Dorsolateral prefrontal cortex (tissue), 122 donors: ENCODE measurements at places on chromosomes 2 and 18. TPM values are rescaled to one million over a fixed set of nuclear protein-coding genes. Genes with fewer than 3 reads are reported as not detected.

Gene SERPINB2
- not detected for total RNA-seq

DNA sequence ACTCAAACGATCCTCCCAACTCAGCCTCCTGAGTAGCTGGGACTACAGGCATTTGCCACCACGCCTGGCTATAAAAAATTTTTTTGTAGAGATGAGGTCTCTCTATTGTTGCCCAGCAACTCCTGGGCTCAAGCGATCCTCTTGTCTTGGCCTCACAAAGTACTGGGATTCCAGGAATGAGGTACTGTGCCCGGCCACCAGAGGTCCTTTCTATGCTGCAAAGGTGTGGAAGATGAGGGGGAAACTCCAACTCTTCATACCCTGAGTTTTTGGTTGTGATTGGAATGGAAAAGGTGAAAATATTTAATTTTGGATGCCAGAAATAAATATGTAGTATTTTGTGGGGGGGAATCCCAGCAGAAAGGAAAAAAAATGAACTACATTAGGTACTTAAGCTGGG, 36.0 kb downstream of the MRPL33 start:
- no peak for DNase-seq

DNA sequence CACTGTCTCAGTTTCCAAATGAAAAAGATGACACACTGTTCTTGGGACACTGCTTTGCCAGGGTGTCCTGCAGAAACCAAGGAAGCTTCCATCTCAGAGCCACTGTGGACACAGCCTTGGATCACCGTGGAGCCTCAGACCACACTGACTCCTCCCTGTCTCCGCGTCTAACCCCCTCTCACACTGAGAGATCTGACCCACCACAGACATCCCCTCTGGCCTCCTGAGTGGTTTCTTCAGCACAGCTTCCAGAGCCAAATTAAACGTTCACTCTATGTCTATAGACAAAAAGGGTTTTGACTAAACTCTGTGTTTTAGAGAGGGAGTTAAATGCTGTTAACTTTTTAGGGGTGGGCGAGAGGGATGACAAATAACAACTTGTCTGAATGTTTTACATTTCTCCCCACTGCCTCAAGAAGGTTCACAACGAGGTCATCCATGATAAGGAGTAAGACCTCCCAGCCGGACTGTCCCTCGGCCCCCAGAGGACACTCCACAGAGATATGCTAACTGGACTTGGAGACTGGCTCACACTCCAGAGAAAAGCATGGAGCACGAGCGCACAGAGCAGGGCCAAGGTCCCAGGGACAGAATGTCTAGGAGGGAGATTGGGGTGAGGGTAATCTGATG, 113.4 kb upstream of the PKDCC start:
- no peak for DNase-seq

DNA sequence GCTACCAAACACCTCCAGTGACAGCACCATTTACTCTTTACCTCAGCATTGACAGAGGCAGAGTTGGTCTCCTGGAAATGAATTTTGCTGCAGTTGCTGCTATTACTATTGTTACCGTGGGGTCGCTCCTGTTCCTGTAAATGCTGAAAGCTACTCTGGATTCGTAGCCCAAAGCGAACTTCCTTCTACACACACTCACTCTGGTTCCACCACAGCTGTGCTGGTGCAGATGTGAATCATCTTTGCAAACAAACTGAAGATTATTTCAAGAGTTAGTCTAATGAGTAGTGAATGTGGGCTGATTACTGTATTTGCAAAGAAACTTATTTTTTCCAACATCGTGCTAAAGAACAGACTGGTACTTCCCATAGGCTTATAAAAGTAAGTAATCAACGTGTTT, 304.0 kb downstream of the LPIN1 start:
- DNase-seq = no peak
